ENCODE measurements at places on chromosomes 12 and 14.

GRCh38 chr12:1542599-1542998 lies 51.8 kb downstream of the FBXL14 start:
- no peak for DNase-seq

GRCh38 chr12:54173066-54173726 lies 15.6 kb downstream of the SMUG1 start:
- DNase-seq: no peak

DNA sequence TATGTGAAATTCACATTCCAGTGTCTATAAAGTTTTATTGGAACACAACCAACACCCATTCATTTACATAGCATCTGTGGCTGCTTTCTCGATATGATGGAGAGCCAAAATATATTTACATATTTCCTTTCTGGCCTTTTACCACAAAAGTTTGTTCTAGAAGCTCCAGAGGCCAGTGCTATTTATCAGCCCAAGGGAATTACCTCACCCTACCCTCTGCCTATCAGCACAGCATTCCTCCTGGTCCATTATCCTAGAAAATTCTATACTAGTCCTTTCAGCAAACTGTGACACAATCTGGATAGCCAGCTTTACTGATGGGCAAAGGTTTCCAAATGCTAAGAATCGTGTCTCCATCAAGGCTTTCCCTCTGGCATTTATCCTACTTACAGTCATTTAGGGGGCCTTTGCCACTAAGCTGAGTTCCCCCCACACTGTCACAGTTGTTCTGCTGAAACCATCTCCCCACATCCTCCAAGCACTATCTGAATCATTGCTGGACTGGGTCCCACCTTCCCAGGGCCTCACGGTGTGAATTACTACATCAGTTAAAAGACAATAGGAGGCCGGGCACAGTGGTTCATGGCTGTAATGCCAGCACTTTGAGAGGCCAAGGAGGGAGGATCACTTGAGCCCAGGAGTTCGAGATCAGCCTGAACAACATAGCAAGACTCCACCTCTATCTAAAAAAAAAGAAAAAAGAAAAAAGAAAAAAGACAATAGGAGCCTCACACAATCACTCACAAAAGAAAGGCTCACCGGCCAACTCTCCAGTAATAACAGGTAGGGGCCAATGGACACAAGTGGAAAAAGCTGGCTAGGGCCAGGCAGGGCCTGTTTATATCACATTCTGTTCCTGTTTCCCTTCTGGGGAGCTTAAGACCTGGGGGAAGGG lies 12.1 kb downstream of the SYNE3 start:
- no peak for DNase-seq

DNA sequence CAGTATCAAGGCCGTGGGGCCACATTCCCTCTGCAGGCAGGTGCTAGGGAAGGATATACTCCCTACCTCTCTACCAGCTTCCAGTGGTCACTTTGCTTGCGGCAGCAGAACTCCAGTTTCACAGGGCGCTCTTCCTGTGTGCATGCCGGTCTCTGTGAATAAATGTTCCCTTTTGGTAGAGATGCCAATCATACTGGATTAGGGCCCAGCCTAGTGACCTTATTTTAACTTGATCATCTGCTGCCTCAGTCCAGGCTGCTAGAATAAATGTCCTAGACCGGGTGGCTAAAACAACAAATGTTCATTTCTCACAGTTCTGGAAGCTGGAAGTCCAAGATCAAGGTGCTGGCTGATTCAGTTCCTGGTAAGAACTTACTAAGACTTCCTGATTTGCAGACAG lies 198.8 kb upstream of the TMEM132C start:
- DNase-seq: no peak

DNA sequence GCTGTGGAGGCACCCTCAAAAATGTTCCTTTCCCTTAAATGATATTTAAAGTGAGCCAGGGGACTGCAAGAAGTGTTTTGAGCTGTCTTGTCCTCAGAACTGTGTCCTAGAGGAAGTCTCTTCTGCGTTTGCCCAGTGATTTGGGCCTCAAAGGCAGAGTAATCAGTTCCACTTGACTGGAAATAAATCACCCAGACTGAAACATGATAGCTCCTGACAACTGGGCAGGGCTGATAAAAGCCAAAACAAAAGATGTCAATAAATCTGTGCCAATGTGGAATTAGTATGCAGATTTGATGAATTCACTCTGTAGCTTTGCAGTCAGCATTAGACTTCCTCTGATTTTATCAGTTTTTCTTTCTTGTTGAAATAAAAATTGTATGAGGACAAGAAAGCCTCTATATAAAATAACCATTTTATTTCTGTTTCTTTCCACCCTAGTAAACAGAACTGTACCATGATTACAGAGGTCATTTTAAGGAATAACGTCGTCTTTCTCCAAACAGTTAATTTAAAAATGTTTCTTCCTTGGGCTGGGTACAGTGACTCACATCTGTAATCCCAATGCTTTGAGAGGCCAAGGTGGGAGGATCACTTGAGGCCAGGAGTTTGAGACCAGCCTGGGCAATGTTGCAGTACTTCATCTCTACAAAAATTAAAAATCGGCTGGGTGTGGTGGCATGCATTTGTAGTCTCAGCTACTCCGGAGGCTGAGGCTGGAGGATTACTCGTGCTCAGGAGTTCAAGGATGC lies 180.8 kb downstream of the ERC1 start:
- DNase-seq: peak; percentile 65

DNA sequence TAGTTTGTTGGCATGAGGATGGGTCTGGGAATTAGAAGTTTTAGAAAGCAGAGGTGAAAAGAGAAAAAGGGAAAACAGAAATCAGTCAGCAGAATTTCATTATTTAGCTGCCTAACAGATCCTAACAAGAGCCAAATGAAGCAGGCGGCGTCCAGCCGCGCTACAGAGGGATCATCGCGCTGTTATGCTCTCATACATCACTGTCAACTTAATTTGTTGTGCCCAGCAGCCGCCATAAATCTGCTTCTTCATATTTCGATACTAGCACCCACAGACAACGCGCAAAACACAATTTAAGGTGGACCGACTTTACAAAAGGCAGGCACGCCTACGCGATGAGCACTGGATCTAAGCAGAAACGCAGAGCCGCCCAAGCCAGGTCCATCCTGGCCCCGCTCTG lies 66.7 kb downstream of the SETD3 start:
- no peak for DNase-seq

- no peak for DNase-seq
Observed at GRCh38 chr12:68904351-68904962, 28.5 kb downstream of the CPM start.

DNA sequence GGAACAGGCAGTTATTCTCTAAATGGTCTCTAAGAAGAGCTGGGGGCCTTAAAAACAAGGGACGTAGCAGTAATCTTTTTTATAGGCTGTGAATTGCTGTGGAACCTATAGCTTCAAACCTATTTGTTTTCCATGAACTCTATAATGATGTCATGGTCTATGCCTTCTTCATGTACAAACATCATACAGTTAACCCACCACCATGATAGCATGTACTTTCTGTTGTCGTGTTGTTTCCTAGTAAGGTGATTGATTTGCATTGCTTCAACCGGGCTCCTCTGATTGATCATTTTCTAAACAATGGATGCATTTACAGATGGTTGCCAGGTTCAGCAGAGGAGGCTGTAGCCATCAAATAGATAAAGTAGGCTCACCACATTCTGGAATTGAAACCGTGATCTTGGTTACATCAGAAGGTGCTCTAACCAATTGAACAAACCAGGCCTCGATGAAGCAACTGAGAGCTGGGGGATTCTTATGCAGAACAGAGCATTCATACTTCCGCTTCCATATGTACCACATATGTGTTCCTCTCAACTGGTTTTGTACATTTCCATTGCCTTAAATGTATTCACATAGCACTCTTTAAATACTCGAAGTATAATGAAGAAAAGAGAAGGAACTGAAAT lies 25.6 kb upstream of the PCNX1 start:
- DNase-seq: no peak

DNA sequence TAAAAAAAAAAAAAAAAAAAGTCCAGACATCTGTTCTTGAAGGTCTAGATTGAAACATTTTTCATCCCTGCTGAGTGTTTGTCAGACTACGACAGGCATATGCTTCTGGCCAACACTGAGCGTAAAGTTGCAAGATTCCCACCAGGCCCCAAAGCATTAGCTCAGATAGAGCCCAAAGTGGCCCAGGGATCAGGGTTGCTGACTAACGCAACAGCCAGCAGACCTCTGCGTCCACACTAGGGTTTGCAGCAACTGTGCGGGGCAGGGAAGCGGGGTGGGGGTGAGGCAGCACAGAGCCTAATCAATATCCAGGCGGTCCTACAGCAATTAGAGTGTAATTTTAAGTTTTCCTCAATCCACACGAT lies 55.7 kb downstream of the SSH1 start:
- DNase-seq: no peak

DNA sequence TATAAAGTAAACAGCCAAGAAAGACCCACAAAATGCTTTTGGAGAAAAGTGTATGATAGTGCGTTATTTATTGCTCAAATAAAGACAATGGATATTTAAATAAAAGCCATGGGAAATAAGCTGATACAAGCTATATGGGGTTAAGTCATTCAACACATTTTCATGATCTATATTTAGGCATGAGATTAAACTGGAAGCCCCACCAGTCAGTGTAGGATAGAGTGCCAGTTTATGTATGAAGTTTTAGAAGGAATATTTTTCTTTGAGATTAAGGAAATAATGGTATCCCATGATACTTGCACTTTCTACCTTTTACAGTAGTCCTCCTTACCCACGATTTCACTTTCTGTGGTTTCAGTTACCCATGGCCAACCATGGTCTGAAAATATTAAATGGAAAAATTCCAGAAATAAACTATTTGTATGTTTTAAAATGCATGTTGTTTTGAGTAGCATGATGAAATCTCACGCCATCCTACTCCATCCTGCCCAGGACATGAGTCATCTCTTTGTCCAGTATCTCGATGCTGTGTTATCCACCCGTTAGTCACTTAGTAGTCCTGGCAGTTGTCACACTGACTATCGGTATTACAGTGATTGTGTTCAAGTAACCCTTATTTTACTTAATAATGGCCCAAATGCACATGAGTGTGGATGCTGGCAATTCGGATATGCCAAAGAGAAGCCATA lies 22.3 kb downstream of the SYT1 start:
- no peak for DNase-seq

DNA sequence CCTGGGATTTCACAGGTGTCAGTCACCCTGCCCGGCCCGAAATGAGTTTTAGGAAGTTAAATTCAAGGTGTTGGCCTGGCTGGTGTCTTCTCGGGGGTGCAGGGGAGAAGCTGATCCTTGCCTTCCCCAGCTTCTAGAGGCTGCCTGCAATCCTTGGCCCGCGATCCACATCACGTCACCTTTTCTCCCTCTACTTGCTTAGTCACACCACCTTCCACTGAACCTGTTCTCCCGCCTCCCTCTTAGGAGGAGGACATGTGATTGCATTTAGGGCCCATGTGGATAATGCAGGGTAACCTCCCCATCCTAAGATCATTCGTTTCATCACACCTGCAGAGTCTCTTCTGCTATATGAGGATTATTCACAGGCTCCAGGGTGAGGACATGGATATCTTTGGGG lies 25.4 kb upstream of the ATXN2 start:
- no peak for DNase-seq

DNA sequence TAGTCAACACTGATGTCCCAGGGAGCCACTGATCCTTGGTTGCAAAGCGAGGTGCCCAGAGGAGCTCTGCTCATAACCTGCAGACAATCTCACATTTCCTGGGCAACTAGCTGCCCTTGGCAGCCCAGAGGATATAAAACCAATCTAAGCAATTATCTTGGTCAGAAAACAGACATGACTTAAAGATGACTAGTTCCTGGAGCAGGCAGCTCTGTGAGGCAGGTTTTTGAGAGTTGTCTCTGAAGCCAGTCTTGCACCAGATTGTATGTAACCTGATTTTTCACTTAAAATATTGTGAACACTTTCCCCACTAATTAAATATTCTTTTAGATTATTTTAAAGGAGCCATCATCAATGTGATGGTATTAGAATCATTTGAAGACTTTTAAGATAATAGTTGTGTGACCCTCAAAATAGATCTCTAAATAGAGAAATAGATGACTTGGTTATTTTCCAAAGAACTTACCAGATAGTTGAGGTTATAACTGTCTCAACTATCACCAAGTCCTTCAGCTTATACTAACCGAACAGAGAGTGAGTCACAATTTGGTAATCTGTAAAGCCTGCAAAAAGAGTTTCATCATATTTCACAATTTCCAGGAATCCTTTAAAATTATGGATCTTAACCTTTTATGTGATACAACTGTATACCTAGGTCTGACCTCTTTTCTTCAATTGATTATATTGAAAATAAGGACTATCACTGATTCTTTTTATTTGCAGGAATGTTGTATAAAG lies 75.9 kb downstream of the LIN7A start:
- DNase-seq: no peak

DNA sequence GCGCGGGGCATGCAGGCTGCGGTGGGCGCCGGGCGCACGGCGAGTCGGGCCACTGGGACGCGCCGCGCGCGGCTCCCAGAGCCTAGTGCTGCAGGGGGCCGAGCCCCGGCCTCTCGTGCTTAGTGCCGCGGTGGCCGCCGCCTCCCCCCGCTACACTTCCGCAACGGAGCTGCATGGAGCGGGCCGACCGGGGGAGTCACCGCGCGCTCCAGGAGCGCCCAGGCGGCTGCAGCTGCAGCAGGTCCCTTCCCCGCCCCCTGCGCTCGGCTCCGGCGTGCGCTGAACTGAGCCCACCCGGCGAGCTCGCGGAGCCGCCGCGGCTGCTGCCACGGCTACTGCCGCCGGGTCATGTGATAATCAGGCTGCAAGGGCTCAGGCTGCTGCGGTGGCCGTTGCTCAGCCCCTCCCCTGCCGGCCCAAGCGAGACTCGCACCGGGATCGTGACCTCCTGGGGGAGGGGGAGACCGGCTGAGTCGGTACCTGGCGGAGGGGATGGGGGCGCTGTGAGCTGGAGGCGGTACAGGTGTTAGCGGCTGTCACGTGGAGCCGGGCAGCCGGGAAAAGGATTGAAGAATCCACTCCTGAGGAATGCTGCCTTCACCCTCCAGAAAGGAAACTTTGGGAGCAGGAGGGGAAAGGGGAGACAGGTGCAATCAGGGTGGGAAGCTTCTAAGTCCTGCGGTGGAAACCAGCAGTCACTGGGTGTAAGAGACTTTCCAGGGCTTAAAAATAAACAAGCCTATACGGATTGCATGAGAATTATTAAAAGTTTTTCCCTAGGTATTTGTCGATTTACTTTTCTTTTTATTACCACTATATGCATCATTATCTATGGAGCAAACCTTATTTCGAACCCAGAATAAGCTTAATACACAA lies at the start of gene PPM1H:
Gene PPM1H (minus strand): TSS at position 352 of the 876 bp plus-strand sequence. CDS start 414 bp downstream, outside the sequence.
- DNase-seq: no peak

DNA sequence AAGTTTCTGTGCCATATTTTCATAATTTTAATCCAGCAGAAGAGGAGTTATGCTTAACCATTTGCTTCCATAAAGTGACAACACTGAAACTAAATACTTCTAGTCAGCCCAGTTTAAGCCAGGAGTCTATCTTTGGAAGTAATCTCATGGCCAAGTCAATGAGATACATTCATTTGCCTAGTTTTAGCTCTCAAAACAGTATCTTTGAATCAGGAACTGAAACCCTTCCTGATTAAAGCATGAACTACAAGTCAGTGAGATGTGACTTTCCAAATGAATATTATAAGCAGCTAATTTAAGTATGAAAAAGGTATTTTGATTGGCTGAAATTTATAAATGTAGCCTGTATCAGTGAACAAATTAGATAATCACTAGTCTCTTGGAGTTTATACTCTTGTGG lies 491.5 kb downstream of the SLC6A15 start:
- DNase-seq: no peak
